Left lung (tissue), 14 donors: ENCODE measurements at places on chromosomes 13 and 19. TPM values are rescaled to one million over a fixed set of nuclear protein-coding genes. Genes with fewer than 3 reads are reported as not detected.

SHISA7 gene
- polyA plus RNA-seq = 0.11 TPM

CEACAM8 gene
- 0.70 TPM for polyA plus RNA-seq

ATP7B gene
- 20.5 TPM for polyA plus RNA-seq

NCAN gene
- polyA plus RNA-seq = 0.14 TPM

- DNase-seq = no peak
Observed at GRCh38 chr19:49155820-49156346, 687 bp upstream of the HRC start.

HSPB6 gene
- 51.8 TPM for polyA plus RNA-seq

MTIF3 gene
- polyA plus RNA-seq = 68.3 TPM

CGB8 gene
- polyA plus RNA-seq = not detected

GRCh38 chr19:8561075-8561764 lies 16.0 kb downstream of the MYO1F start:
- DNase-seq = no peak

DNA sequence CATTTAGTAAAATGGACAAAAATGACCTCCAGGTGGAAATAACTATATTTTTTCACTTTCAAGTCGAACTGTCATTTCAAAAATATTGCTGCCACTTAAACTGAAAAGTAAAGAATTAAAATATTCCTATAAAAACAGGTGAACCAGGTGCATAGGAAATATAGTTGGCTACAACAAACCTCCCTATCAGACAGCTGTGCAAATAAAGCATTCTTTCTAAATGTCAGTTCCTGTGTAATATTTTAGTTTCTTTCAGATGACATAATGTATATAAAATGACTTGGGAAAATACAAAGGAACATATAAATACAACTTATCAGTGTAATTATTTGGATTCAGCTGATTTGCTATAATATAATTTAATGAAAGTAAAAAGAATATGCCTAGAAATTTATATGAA lies 403.5 kb upstream of the GPC6 start:
- DNase-seq = no peak

TSKS gene
- polyA plus RNA-seq = 0.18 TPM

- DNase-seq = peak; percentile 82
Observed at GRCh38 chr19:37551129-37551993, 43.2 kb downstream of the ZNF571 start.

GRCh38 chr13:32423592-32423991 lies 4.3 kb downstream of the N4BP2L1 start:
- no peak for DNase-seq

GRCh38 chr13:39682310-39682709 lies 26.8 kb downstream of the COG6 start:
- DNase-seq = no peak

RGL3 gene
- polyA plus RNA-seq = 57.3 TPM

MCF2L gene
- polyA plus RNA-seq = 31.3 TPM

IRGC gene
- not detected for polyA plus RNA-seq

ADAMTSL5 gene
- polyA plus RNA-seq = 0.58 TPM

AXL gene
- polyA plus RNA-seq = 30.4 TPM

DNA sequence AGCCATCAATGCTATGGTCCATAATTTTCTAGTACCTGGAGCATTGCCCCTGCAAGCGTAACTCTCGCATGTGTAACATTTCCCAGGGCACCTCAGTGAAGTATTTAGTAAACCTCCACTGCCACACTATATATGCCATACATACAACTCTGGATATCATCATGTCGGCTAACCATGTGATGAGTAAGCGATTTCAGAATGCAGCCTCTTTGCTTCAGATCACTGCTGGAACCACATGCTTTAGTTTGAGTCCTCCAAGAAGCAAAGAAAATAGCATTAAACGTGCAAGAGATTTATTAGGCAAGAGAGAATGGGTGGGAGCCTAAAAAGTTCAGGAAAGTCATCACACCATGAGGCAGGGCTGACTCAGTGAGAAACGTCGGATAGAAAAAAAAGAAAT lies 635.6 kb upstream of the SLITRK5 start:
- no peak for DNase-seq

FAM124A gene
- polyA plus RNA-seq = 4.7 TPM

FAM216B gene
- polyA plus RNA-seq = 13.1 TPM

DNA sequence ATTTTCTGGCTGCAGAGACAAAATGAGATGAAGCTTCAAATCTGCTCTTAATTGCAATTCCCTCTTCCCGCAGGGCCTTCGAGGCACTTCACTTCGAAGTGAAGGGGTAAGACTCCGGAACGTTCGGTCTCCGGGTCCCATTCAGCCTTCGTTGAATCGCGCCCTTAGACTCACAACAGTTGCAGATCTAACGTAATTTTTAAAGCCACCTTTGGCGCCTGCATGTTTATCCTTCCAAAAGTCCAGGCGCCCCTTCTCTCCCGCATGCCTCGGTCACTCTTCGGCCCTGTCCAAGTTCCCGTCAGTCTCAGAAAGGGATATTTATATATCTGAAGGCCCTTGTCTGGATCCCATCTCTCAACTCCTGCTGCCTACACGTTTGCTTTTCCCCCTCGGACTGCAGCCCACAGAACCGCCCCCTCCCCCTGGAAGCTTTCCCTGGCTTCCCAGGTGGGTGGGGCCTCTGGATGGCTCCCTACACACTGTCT lies 915 bp upstream of the KCTD12 start:
- DNase-seq = no peak

- no peak for DNase-seq
Observed at GRCh38 chr19:54281007-54281728, at the start of gene LILRB2. TSS of gene LILRB2 (minus strand) at chr19:54281110. CDS start at chr19:54280496, 614 bp downstream.

DNA sequence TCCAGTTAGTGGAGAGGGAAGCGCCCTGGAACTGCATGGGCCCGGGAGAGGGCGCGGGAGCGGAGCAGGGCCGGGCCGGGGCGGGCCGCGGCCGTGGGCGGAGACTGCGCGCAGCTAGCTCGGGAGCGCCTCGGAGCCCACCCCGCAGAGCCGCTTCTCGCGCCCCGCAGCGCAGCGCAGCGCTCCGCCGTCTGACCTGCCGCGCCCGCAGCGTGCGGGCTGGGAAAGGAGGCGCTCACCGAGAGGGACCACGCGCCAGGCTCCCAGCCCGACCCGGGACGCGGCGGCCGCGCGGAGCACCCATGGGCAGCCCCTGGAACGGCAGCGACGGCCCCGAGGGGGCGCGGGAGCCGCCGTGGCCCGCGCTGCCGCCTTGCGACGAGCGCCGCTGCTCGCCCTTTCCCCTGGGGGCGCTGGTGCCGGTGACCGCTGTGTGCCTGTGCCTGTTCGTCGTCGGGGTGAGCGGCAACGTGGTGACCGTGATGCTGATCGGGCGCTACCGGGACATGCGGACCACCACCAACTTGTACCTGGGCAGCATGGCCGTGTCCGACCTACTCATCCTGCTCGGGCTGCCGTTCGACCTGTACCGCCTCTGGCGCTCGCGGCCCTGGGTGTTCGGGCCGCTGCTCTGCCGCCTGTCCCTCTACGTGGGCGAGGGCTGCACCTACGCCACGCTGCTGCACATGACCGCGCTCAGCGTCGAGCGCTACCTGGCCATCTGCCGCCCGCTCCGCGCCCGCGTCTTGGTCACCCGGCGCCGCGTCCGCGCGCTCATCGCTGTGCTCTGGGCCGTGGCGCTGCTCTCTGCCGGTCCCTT lies at the start of gene MLNR:
TSS of gene MLNR (plus strand) at position 303 of the 820 bp plus-strand sequence. CDS start at position 303, 0 bp downstream.
- DNase-seq = peak; percentile 29

DNA sequence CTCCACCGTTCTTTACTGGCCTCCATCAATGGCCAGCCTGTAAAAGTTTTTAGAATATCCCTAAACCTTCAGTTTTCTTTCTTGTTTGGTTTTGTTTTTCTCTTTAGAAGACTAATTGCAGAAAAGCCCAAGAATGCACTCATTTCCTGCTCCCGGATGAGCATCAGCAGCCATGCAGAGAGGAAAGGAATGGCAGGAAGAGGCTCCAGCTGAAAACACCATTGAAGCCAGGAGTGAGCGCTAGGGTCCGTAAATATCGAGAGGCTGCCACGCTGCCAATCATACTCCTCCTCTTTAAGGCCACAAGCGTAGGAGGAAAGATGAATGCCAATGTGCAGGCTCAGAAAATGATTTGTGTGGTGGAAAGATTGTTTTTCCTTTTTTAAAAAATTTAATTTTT lies 57.4 kb upstream of the UBE2L5 start:
- no peak for DNase-seq

GRCh38 chr13:95480131-95480545 lies 72.4 kb upstream of the CLDN10 start:
- DNase-seq = no peak

GRCh38 chr19:4007836-4008539 lies 452 bp downstream of the PIAS4 start:
- no peak for DNase-seq
